C1 segment of cervical spinal cord (tissue), 14 donors: ENCODE measurements at places on chromosomes 12 and 14.
A peak's percentile ranks its signal among the peaks of the same experiment; 100 is the strongest.

- DNase-seq: no peak
Measured at GRCh38 chr12:65081496-65081895, 39.6 kb downstream of the WIF1 start.

DNA sequence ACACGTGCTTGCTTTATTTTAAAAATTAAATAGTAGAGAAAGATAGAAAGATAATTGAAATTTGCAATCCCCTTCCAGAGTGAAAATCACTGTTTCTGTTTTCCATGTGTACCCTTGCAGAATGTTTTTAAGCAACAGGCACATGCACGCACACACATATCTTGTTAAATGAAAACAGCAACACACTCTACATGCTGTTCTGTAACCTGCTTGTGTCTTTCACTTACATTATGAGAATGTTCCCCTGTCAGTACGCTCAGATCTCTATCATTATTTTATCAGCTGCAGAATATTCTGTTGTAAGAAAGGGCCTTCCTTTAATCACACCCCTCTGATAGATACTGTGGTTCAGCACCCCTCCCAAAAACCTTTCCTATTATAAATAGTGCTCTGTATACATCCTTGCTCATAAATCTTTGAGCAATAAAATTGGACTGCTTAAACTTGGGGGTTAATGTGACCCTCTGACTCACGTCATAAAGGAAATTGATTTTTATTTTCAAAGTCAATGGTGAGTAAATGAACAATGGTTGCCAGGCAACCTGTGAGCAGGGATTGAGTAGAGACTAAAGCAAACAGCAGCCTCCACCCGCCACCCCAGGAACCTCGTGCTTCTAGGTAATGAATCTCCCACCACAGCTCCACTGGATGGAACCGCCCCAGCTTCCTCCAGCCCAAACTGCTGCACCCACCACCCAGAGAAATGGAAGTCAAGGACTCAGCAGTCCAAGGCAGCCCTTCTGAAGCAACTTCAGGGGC is 31.9 kb upstream of the CHGA start:
- no peak for DNase-seq

DNA sequence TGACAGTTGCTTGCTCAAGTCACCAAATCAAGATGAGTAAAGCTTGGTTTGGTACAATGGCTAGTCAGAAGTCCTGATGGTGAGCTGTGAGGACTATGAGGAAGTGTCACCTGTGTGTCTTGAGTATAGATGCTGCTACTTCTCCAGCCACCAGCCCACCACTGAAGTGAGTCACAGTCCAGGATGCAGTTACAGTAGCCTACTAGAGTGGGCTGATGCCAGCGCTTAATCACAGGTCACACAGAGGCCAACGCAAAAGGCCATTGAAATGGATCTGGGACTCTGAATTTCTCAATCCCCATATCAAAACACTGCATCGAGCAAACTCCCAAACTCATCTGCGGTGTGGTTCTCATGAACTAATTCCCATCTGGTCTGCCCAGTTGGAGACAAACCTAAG is 223.1 kb downstream of the ANO6 start:
- DNase-seq: no peak

DNA sequence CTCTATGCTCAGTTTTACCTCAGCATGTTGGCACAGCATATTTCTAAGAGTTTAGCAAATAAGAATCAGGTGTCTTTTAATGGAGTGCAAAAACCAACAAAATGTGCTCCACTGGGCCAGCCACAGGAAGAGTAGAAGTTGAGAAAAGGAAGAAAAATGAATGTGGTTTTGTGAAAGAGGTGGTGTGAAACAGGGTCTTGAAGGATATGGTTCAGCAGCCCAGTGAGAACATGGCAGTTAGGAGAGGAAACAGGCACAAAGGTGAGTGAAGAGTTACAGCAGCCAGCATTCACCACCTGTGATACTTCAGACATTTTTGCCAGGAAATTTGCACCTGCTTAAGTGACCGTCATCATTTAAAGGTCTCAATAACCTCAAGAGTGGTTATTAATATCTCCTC is 2.4 kb downstream of the STAB2 start:
- DNase-seq: no peak

- DNase-seq: no peak
Measured at GRCh38 chr12:9872742-9873141, 3.6 kb upstream of the CLEC2B start.

DNA sequence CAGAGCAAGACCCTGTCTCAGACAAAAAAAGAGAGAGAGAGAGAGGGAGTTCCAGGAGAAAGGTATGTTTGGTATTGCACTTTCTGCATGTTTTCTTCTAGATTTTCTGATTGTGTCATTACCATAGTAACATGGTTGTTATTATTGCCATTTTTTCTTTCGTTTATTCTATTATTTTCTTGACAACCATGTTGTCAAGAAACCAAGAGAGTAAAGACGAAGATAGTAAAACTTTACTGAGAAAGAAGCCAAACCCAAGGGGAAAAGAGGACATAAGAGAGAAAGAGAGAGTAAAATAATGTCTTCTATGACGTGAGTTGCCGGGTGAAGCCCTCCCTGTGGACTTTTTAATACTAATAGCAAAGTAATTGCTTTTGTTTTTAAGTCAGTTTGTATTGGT is 1186.0 kb upstream of the SEL1L start:
- DNase-seq: no peak

GRCh38 chr12:121738340-121738858 is 25.8 kb downstream of the TMEM120B start:
- no peak for DNase-seq

GRCh38 chr12:113835896-113836295 is 130.2 kb downstream of the RBM19 start:
- no peak for DNase-seq

- DNase-seq: no peak
Measured at GRCh38 chr12:114696443-114697242, 12.7 kb upstream of the TBX3 start.

DNA sequence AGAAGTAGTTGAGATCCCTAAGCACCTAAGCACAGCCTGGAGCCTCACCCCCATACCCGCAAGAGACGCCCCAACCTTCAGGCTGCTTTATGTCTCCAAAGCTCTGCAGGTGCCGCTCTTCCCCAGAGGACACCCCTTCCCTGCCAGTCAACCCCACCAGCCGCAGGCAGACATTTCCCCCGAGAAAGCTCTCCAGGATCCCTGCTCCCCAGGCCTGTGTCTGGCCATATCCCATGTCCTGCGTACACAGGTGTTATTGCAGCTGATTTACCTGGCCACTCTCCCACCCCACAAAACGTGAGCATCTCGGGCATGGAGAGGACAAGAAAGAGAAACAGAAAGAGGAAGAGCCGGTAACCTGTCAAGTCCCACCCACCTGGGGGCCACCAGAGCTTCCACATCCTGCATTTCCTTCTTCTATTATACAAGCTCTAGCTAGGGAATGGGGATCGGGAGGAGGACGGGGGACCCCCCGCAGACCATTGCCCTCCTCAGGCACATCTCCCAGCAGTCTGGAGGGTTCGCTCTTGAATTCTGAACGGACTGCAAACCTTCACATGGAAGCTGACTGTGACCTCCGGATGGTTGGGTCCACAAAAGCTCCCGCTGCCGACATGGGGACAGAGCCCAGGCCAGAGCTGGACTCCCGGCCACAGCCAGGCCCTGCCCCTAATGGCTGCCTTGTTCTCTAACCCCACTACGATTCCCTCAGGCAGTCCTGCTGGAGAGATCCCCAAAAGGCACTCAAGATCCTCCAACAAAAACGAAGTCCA is 17.6 kb downstream of the CCDC88C start:
- no peak for DNase-seq

- no peak for DNase-seq
Measured at GRCh38 chr14:25308244-25308643, 258.3 kb upstream of the STXBP6 start.

- DNase-seq: no peak
Measured at GRCh38 chr14:105294142-105294597, 6.6 kb downstream of the BRF1 start.

DNA sequence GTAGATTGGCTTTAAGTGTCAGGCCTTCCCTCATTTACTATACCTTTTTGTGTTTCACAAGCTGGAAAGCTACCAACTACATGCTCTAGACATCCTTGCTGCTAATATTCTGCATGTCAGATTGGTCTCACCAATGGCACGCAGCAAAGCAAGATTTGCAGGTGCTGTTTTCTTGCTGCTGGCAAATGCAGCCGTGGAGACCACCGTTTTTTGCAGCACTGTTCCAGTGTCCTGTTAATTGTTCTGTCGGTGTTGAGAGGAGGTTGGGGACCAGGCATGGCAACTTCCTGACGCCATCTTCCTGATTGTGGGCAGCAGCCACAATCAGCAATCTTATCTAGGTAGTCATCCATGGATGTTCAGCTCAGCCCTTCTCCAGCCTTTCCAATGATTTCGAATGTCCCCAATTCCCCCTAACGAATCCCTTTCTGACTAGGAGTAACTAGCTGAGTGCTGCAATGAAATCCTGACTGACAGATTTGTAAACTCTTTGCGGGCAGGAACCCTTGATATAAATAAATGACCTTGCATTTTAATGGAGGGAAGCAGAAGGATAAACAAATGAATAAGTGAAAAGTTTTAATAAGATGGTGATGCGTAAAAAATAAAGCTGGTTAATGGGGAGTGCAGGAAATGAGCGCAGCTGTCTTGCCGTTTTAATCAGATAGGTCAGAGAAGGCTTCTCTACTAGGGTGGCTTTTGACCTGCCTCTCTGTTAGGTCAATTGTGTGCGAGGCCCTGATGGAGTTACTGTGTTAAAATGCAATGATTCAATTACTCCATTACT is 574 bp upstream of the CRADD start:
- no peak for DNase-seq

DNA sequence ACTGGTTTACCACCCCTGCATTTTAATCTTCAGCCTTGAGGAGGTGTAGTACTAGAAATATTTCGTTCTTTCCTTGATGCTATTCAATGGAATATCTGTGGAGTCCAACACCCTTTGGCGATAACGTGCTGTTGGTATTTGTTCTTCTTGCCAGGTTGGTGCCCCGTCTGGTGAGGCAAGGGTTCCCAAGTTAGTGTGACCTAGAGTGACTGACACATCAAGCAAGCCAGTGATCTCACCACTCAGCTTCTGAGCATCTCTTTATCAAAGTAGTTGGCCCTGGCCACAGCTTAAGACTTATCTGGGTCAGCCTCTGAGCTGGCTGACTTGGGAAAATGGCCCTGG is 60.2 kb downstream of the PLXNC1 start:
- DNase-seq: no peak

DNA sequence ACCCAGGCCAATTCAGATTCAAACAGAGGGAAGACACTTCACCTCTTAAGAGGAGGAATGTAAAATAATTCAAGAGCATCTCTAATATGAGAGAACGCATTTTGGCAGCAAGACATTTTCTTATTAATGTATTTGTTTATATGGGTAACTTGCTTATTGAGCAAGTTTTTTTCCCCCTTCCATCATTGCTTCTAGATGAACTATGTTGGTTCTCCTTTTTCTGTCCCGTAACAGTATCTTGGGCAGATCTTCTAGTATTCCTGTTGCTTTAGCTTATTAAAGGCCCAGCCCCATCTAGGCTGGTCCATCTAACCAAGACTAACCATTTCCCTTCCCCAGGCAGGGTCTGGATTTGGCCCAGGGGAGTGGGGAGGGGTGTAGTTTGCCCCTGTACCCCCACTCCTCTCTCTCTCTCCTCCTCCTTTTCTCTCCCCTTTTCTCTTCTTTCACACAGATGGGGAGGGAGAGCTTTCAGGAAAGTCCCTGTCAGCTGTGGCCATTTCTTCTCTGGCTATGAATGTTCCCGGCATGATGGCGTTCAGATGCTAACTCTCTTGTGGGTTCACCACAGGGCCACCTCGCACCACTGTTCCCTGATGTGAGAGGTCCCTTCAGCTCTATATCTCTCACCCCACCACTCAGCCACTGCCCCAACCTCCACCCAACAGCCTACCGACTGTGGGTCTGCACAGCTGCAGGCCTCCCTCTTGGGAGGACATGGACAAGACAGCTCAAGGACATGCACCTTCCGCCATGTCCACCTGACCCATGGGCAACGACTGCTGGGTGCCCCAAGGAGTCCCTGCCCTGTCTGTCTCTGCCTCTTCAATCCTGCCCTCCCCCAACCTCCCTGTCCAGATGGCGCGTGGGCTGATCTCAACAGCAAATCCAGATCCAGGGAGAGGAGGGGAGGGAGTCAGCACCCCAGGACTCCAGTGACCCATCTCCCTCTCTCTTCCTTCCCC is 15.8 kb upstream of the RPS6KL1 start:
- DNase-seq: no peak

DNA sequence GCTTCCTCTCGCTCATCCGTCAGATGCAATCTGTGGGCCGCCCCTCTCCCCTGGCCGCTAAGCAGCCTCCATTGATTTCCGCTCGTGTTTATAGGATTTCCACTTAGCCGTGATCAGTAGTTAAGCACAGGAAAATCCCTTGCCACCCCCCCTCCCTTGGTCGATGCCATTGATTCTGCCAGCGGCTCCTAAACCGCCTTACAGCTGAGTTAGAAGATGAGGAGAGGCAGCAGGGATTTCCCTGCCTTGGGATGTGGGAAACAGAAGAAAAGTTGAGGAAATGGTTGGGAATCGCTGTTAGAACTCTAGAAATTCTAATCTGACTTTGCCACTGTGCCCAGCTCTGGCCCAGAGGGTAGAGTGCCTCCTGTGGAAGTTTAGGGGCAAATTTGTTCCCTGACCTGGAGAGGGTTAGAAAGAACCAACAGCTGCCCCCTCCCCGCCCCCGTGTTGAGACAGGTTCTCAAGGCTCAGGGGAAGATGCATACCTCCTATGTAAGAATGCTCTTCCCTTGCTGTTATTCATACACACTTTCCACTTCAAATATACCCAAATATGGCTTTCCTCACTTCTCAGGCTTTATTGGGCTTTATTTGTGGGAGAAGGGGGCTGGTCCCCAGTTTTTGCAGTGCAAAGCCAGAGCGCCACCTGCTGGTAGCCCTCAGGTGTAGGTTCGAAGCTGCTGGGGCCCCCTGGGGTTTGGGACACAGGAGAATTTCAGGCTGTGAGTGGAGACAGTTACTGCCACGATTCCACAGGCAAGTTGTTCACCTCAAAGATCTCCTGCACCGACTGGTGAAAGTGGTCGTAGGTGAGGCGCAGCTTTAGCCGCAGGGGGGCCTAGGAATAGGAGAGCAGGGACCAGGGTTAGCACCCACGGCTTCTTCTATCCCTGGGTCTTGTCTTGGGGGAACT is 3.2 kb downstream of the THTPA start:
- DNase-seq: peak; percentile 22

GRCh38 chr14:70742316-70742715 is 67.0 kb downstream of the MAP3K9 start:
- DNase-seq: no peak

- DNase-seq: no peak
Measured at GRCh38 chr12:49026678-49027480, 8.3 kb upstream of the PRKAG1 start.

DNA sequence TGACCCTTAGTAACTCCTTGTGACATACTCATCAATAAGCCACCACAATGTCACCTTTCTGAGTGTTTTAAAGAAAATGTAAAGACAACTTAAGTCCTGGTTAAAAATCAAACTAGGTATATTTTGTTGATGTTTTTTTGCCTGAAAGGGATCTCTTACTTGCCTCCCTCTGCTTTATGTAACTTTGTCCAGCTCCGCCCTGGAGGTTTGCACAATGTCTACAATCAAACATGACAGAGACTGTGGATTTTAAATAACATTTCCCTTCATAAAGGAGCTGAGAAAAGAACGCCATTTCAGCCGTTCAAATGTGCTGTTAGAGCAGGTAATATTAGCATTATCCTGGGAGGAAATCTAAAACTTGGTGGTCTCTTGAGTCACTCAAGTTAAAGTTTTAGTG is 613.9 kb downstream of the SOX5 start:
- no peak for DNase-seq
